Mesenteric fat pad (tissue), 1 donor: ENCODE measurements at places on chromosomes 1 and 21.

- no peak for DNase-seq
Observed at GRCh38 chr1:104459886-104460285, 710.2 kb downstream of the AMY1C start.

- DNase-seq = no peak
Observed at GRCh38 chr1:160752924-160753323, 13.9 kb downstream of the SLAMF7 start.

DNA sequence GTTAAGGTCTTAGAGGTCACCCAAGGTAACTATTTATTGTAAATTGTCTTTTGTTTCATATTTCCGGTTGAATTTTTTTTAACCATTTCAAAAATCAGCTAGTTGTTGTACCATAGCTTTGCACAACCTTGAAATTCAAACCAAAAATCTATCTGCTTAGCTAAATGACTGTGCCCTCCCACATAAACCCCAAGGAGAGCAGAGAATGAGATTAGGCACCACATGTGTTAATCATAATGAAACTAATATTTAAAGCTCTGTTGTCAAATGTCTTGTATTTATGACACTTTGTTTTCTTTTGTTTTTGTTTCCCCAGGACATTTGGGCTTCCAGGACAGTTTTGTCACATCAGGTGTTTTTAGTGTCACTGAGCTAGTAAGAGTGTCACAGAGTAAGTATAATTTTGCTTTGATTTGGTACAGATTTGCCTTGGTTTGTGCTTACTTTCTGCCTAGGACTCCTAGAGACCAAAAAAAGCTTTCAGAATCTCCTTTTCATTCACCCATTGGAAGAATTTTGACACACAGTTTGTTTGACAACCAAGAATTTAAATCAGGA is 249.9 kb downstream of the NFIA start:
- no peak for DNase-seq

DNA sequence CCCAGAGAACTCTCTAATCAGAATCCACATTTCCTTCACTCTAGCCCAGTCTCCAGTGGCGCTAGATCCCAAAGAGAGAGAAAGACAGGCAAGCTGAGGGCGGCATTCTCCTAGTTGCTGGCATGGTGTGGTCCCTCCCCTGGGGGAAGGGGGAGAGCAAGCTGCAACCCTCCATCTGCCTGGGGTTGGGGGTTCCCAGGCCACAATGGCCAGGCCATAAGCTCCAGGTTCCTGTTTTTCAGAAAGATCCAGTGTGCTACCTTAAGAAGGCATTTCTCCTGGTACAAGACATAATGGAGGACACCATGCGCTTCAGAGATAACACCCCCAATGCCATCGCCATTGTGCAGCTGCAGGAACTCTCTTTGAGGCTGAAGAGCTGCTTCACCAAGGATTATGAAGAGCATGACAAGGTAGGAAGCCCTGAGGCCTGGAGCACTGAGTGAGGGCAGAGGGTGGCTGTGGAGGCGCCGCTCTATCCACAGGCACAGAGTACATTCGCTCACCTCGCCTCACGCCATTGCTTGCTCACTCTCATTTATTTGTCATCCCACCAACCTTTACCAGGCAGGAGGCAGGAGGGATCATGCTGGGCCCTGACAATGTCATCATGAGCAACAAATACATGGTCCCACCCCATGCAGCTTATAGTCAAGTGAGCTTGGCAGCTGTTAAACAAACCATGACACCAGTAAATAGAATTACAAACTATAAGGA is 6.6 kb downstream of the CSF1 start:
- DNase-seq = no peak

DNA sequence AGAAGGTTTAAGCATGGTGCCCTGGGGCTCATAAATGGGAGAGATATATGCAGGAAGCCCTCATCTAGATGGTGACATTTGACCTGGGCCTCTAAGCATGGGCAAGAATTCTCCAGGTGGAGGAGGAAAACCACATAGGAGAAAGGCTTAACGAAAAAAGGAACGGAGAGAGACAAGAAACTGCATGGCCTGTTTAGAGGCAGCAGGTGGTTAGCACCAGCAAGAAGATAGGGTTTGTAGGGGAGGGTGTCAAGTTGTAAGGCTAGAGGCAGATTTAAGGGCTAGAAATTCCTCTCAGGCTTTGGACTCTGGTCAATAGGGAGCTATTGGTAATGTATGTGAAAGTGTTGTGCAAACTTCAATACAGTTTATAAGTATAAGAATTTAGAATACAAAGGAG is 8.2 kb upstream of the MAPKAPK2 start:
- no peak for DNase-seq

GRCh38 chr1:15966081-15966955 is 9.6 kb downstream of the ZBTB17 start:
- no peak for DNase-seq
